RPMI7951 (cell line): ENCODE measurements at places on chromosomes 16 and 17. TPM values are rescaled to one million over a fixed set of nuclear protein-coding genes. Genes with fewer than 3 reads are reported as not detected.

Gene NLGN2
- 3.7 and 4.2 TPM in 2 replicates for total RNA-seq

DNA sequence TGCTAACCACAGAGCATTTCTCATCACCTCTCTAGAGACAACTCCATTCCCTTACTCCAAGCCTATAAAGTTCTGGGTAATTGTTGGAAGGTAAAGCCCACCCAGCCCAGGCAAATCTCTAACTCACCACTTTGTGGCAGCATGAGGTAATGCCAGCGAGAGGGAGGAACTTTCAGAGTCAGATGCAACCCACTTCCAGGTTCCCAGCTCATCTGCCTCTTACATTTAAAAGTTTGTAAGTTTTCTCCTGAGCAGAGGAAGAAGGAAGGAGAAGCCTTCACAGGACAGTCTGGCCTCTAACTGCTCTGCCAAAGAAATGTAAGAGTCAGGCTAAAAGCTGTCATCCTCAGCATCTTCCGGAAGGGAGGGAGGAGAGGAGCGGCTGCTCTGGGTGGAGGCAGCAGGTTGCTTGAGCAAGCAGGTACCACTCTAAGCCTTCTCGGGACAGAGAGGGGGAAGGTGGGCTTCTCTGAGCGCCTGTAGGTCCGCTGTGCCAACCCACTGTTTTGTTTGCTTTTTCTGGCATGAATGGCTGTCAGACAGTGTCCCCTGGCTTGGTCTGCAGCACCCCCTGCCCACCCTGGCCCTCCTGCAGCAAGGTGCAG lies 1.0 kb downstream of the ZNF319 start:
- DNase-seq = no peak

Gene MRC2
- total RNA-seq = 124 and 152 TPM in 2 replicates

DNA sequence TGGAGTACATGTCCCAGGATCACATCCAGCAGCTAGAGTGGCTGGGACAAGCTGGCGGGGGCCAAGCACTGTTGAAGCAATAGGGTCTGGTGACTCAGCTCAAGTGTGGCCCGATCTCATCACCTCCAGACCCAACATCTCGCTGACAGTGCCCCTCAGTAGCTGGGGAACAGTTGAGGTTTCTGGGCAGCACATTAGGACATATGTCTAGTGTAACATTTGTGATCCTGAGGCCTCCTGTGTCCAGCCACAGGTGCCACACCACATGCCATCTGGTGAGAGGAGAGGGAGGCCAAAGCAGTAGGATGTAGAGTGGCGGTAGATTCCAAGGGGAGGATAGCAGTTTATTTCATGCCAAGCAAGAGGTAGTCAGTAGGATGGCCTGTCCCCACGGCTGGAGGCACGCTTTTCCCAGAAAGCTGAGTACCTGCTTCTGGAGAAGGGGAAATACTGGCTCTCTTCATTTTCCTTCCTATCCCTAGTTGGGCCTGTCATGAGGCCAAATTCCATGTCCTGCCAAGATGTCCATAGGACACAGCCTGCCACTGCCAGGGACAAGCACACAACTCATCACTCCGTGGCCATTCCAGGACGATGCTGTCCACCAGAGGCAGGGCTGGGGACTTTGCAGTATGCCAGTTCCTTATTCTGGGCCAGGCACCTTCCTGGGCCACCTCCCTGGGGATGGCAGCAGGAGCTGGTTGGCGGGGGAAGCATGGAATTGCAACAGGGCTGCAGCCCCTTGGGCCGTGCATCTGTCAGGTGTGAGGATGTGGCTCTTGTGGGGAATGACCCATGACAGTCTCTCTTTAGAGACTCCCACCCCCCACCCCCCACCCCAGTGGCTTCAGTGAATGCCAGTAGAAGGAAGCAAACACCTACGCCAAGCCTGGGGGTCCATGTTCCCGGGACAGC lies 24.0 kb downstream of the GGA3 start:
- DNase-seq = no peak

Gene EXOC3L1
- total RNA-seq = 0.39 and 0.60 TPM in 2 replicates

Gene SGCA
- not detected in 2 replicates for total RNA-seq

Gene FOXL1
- total RNA-seq = 4.3 and 5.7 TPM in 2 replicates

GRCh38 chr17:64001763-64002529 lies 3.8 kb downstream of the PRR29 start:
- no peak for DNase-seq

DNA sequence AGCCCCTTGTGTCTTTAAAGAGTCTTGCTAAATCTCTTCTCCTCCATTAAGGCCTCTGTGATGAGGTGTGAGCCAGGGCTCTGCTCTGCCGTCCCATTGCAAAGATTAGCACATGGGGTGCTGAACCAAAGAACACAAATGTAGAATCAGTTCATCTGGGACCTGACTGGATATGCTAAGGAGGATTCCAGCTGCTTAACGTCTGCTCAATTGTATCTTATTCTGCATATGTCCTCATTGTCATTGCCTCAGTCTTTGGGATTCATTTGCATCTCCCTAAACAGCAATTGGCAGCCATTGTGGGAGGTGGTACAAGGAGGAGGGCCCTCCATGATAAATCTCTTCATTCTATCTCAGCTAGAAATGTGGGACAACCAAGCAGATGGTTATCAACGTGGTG lies 106.3 kb upstream of the ADAMTS18 start:
- DNase-seq = no peak

DNA sequence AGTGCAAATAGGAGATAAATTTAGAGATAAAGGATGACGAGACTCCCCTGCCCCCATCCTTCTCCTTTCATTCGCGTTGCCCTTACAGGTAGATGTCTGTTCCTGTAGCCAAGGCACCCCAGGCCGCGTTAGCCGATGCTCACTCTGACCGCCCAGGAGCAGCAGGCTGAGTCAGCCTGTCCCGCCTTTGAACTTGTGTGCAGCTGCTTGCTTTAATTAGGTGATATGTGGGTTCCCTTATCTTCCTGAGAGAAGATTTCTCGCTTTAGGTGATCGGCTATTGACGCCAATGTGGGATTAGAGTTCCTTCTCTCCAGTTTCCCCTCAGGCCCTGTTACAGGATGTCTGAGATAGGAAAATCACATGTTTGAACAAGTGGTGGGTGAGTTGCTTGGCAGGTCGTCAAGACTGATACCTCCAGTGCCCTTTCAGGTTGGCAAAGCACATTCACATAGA lies 119.5 kb downstream of the MSI2 start:
- DNase-seq = no peak

Gene SOST
- not detected in 2 replicates for total RNA-seq

DNA sequence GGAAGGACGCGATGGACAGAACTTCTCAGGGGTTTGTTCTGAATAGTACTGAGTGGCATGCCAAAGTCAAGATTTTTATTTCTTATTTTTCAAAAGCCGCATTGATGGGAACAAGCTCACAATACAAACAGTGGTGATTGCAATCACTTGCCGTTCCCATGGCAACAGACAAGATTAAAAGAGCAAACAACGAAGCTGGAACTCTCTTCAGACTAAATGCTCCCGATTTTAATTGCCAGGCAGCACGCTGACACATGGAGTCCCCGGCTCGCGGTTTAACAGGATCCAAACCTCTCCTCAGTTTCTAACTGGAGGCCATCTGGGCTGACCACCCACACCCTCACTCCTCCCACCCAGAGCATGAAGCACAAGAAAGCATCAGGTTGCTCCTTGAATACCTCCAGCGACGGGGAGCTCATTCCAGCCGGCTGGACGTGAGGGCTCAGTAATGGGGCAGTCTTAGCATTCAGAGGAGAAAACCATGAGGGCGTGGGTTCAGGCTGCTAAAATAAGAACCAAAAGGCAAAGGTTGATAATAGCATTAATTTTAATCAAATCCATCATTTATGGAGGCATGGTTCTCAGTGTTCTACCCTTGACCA lies 41.5 kb downstream of the AIPL1 start:
- DNase-seq = peak; percentile 47

GRCh38 chr17:82273327-82274133 lies at the start of gene CSNK1D:
Gene CSNK1D, minus strand, starts transcription at chr17:82273700. Its CDS starts 319 bp downstream, at chr17:82273381.
- peak; percentile 80 for DNase-seq

- no peak for DNase-seq
These were observed 78.5 kb downstream of the GRIN2A start for GRCh38 chr16:10103700-10104099.

- peak; percentile 92 for DNase-seq
These were observed 39.6 kb upstream of the MEOX1 start for GRCh38 chr17:43701318-43701743.

GRCh38 chr17:7479213-7480088 lies at the start of gene ZBTB4:
Gene ZBTB4, minus strand, starts transcription at chr17:7479631. Its CDS starts 12,830 bp downstream, at chr17:7466801.
- peak; percentile 51 for DNase-seq

Gene ANKFN1
- total RNA-seq = 1.1 and 2.2 TPM in 2 replicates

DNA sequence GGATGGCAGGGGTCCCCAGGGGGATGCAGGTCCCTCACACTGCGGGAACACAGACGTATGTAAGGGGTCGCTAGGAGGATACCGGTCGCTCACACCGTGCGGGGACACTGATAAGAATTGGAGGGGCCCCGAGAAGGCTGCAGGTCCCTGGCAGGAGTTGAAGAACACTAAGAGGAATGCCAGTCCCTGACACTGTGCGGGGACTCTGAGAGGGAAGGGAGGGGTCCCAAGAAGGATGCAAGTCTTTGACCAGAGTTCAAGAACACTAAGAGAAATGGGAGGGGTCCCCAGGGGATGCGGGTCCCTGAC lies 510 bp downstream of the ERCC4 start:
- no peak for DNase-seq

- DNase-seq = no peak
These were observed 66.6 kb upstream of the TOX3 start for GRCh38 chr16:52613508-52613907.

Gene HAS3
- 0.72 TPM in 1 of 2 replicates, not detected in the other for total RNA-seq

DNA sequence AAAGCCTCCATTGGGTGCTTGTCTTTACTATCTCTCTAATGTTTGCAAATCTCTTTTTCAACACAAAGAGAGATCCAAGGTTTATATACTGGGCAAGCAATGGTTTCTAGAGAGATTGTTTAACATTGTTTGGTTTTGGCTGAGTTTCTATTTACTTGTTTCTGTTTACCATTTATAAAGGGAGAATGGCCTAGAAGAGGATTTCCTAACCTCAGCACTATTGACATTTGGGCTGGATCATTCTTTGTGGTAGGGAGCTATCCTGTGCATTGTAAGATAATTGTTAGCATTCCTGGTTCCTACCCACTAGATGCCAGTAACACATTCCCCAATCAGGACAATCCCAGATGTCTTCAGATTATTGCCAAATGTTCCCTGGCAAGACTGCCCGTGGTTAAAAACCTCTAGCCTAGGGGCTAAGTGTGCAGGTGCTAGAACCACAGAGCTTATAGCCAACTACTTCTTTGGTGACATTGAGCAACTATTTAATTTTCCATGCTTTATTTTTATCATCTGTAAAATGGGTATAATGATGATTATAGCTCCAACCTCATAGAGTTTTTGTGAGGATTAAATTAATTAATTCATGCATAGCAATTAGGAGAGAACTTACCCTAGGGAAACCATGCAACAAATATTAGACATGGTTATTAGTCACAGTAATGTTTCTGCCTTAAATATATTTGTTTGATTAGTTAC lies 413.9 kb upstream of the MAF start:
- DNase-seq = peak; percentile 87

- no peak for DNase-seq
These were observed 10.9 kb downstream of the NHERF1 start for GRCh38 chr17:74759243-74759801.

GRCh38 chr17:4788807-4789700 lies at the start of gene GLTPD2:
Gene GLTPD2, plus strand, starts transcription at chr17:4788964. Its CDS starts 48 bp downstream, at chr17:4789012.
- DNase-seq = no peak

Gene CDR2L
- total RNA-seq = 8.4 and 8.9 TPM in 2 replicates

DNA sequence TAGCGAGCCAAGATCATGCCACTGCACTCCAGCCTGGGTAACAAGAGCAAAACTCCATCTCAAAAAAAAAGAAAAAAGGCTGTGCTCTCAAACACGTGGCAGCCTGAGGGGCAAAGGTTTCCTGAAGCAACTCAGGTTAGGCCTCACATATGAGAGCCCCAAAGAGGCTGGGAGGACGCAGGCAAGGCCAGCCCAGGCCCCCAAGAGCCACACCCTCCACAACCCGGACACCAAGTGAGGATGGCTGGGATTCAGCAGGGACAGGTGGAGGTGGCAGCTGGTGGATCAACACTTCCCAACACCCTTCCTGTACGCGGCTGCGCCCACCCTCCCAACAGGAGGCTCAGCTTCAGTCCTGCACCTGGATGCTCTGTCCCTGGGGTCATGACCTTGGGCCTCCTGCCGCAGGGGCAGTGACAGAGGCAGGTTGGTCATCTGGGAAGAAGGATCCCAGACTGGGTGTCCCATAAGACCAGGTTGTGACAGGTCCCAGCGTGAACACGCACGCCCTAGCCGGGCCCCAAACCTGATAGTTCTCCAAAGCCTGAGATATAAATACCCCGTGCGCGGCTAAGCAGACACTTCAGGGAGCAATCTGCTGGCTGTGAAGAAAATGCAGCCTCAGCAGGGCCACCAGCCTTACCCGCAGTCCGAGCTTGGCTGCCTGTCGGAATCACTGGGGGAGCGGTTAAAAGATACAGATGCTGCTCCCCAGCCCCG lies 78.1 kb downstream of the TIMM22 start:
- DNase-seq = no peak

- no peak for DNase-seq
These were observed 608.3 kb upstream of the SALL1 start for GRCh38 chr16:51759329-51759728.

GRCh38 chr16:82621781-82622180 lies 5.0 kb upstream of the CDH13 start:
- DNase-seq = no peak

Gene CARD14
- 0.20 TPM in 1 of 2 replicates, not detected in the other for total RNA-seq

- no peak for DNase-seq
These were observed 12.9 kb upstream of the SLC39A11 start for GRCh38 chr17:73105431-73105830.
